Activated CD8-positive, alpha-beta memory T cell treated with anti-CD3 and anti-CD28 coated beads, Interleukin-2, amount 10 ng/mL, durations not matched to agents 7 days and 5 days (primary cell): ENCODE measurements at places on chromosomes 12 and 14.

DNA sequence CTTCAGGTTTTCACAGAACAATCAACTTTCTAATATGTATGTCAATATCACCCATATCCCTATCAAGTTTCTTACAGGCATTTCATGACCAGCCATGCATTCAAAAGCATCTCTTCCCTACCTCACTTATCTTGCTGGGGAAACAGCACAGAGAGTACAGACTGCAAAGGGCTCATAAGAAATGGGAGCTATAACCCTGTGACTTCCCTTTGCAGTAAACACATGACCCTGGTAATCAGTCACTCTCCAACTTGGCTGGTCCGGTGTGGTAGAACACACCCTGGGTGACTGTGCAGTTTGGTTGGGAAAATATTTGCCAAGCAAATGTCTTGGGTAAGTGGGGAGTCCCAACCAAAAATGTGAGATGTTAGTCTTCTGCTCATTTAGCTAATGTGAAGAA is 49.4 kb upstream of the TMCC3 start:
- H3K4me1 ChIP-seq = no peaks in the 10 kb centered on the region
- H3K4me3 ChIP-seq = no peak overlapping the region

- no peaks in the 10 kb centered on the region for H3K36me3 ChIP-seq
- H3K27ac ChIP-seq = no peak overlapping the region
- no peak for DNase-seq
- H3K4me1 ChIP-seq = peaks cover 2% of the 10 kb centered on the region
- H3K4me3 ChIP-seq = no peak overlapping the region
Measured at GRCh38 chr12:116393859-116394650, 116.6 kb upstream of the MED13L start.

DNA sequence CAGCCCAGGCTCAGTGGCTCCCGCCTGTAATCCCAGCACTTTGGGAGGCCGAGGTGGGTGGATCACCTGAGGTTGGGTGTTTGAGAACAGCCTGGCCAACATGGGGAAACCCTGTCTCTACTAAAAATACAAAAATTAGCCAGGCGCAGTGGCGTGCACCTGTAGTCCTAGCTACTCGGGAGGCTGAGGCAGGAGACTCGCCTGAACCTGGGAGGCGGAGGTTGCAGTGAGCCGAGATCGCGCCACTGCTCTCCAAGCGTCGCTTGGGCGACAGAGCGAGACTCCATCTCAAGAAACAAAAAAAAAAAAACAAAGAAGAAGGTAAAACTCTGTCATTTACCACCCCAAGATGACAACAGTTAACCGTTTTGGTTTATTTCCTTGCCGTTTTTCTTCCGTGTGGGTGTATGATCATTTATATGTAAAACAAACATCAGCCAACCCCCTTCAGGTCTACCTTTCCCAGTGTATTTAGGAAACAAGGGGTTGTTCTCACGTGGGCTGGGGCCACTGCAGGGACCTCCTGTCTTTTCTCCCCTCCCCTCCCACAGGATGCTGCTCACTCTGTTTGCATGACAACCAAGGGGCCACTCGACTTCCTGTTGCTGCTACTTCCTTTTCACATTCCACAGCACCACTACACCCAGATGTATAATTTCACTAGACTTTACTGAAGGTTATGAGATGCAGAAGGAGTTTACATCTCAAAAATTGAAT is 13.6 kb downstream of the TTC9 start:
- peak overlapping the region; percentile 97 for H3K27ac ChIP-seq
- peaks cover 42% of the 10 kb centered on the region for H3K36me3 ChIP-seq
- peaks cover 82% of the 10 kb centered on the region for H3K4me1 ChIP-seq

GRCh38 chr12:6459004-6459337 is 7.1 kb downstream of the TAPBPL start:
- peak overlapping the region; percentile 82 for H3K27ac ChIP-seq
- H3K27me3 ChIP-seq = no peaks in the 10 kb centered on the region
- H3K4me3 ChIP-seq = no peak overlapping the region

DNA sequence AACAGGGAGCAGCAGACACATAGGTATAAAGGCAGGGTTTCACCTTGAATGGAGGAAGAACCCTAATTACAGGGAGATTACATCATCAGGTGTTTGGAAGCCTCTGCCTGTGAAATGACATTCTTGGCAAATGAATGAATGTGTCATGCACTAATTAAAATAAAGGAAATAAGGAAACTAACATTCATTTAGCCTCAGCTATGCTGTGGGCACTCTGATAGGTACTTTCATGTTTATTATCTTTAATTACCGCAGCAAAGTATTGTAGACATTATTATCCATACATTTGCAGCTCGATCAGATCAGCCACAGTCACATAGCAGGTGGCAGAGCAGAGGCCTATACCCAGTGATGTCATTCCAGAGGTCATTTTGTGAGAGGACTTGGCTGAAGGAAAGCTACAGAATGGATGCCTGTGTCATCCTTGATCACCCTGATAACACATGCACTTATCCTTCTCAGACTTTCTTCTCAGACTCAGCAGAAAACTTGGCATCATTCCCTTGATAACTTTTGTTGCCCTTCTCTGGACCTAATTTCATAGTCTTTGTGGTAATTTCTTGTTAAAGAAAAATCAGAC is 18.4 kb downstream of the ZNF664 start:
- H3K27ac ChIP-seq = no peak overlapping the region
- H3K27me3 ChIP-seq = no peaks in the 10 kb centered on the region
- DNase-seq = no peak
- H3K36me3 ChIP-seq = peaks cover 29% of the 10 kb centered on the region

DNA sequence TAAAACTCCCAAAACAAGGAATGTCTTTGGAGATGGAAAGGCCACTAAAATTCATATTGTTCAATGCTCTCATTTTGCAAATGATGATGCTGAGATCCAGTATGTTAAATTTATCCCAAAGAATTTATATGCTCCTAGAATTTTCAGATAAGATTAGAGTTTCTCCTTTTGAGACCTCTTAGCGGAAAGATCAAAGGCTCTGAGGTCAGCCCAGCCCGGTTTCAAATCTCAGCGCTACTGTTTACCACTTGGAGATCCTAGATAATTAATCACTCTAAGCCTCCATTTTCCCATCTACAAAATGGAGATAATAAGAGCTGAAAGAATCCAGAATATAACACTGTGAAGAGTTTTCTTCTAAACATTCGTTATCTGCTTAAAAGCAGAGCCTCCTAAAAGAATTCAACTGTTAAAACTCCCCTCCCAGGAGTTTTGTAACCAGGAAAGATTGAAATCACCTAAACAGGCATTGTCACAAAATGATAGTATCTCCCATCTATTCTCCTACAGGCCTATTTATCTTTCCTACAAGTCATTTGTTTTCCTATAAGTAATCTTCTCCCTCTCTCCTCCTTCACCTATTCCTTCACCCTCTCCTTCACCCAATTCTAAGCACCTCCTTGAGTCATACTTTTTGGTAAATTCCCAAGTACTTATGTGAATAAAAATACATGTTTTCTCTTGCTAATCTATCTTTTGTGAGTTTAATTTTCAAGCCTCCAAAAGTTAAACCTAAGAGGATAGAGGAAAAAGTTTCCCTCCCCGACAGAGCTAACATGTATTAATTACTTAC is 16.7 kb downstream of the DUSP6 start:
- no peak overlapping the region for H3K4me3 ChIP-seq
- H3K27ac ChIP-seq = no peak overlapping the region
- no peak for DNase-seq
- peaks cover 18% of the 10 kb centered on the region for H3K36me3 ChIP-seq
- no peaks in the 10 kb centered on the region for H3K27me3 ChIP-seq
